NCI-H524 treated with DMSO at 0.1 percent for 48 hours (cell line): ENCODE measurements at places on chromosomes 12 and 14.

- no peak for DNase-seq
Measured at GRCh38 chr12:93127582-93128331, 198.7 kb upstream of the EEA1 start.

- DNase-seq: no peak
Measured at GRCh38 chr14:79856381-79856780, 354.9 kb downstream of the DIO2 start.

DNA sequence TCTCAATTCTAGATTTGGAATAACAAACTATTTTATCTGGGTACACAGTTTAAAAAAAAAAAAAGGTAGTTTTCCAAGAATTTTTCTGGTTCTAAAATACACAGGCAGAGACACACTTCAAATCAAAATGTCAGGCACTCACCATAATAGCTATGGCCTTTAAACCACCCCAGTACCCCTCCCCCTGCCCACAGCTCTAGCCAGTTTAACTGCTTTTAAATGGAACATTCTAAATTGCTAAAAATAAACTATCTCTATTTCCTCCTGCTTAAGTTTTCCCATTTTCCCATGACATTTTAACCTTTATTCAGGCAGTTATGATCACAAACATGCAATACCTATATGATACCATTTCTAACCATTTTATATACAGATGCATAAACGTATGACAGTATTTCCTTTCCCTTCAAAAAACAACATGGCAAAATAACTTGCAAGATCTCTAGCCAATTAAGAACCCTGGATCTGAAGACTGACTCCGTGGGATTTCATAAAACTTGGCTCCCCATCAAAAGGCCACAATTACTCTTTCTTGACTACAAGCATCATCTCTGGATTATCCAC is 46.3 kb downstream of the PPP2R5E start:
- no peak for DNase-seq

DNA sequence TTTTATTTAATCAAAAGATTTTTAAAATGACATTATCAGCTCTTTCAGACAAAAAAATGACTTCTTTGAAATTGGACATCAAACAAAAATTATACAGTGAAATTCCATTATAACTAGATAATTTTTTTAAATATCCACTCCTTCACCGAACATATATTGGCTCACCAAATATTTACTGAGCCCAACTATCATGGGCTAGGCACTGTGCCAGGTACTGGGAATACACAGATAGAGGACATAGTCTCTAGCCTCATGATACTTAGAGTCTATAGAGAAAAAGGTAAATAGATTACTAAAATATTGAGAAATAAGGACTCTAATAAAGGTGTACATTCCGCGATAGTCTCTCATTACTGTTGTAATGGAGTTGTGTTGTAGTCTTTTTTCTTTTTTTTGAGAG is 219.9 kb downstream of the SEC23A start:
- no peak for DNase-seq

DNA sequence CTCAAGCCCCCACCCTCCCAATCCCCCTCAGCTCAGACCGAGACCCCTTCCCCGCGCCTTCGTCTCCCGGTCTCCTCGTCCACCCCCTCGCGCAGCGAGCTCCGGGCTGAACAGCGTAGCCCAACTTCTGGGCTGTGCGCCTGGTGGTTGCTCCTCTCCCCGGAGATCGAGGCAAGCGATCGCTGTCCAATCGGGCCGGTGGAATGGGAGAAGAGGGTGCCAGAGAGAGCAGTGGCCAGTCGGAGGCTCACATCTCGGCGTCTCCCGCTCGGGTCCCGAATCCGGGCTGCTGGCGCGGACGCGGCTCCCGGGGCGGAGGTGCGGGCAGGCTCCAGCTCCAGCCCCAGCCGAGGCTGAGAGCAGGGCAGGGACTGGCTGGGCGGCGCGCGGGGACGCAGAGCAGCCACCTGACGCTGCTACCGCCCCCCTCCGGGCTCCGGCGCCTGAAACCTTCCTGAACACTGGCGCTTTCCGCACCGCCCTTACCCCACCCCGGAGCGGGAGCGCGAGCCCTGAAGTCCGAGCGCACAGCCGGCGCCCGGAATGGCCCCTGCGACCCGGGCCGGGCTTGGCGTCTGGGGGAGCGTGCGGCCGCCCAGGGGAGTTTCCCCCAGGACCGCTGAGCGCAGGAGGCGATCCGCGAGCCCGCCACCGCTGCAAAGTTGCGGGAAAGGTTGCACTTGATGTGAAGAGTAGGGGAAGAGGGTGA is 508 bp upstream of the KCNH5 start:
- DNase-seq: peak; percentile 21

DNA sequence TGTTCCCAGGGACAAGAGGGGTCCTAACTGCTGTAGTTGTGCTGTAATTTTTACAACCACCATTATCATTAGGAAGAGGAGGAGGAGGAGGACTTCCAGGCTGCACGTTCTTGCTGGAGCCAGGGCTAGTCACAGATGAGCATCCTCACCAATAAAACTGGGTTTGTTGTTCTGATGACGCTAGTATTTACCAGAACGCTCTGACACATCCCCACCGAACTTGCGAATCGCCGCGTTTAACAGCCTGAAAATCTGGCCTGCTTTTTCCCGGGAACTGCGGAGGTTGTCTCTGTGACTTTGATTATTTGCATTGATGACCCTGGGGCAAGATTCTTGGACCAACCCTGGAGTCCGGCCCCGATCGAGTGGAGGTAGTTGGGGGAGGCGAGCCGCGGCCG is 10.2 kb downstream of the TBX5 start:
- DNase-seq: no peak

GRCh38 chr12:1830981-1831963 is 10.9 kb downstream of the LRTM2 start:
- DNase-seq: no peak

DNA sequence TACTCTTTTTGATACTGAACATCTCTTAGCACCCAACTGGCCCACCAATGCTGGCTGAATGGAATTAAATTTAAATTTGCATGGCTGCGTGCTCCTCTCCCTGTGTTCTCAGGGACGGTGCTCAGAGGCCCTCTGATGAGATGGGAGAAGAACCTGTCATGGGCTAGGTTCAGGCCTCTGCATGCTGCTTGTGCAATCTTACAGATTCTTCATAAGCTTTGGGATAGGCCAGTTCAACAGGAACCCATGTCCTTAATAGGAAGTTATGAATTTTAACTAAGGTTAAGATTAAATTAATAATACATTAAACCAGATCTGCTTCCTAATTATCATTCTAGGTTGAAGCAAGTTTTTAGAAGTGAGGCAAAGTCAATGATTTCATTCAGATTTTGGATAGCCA is 119.7 kb upstream of the LRIG3 start:
- DNase-seq: no peak

GRCh38 chr12:43072431-43072830 is 479.6 kb downstream of the ADAMTS20 start:
- no peak for DNase-seq

GRCh38 chr14:61332658-61333029 is 11.3 kb downstream of the PRKCH start:
- DNase-seq: no peak

- DNase-seq: no peak
Measured at GRCh38 chr14:70893062-70893845, 14.0 kb upstream of the PCNX1 start.

GRCh38 chr12:31897781-31898503 is 61.3 kb upstream of the RESF1 start:
- no peak for DNase-seq

GRCh38 chr12:108297895-108298760 is 41.0 kb downstream of the CMKLR1 start:
- DNase-seq: no peak

DNA sequence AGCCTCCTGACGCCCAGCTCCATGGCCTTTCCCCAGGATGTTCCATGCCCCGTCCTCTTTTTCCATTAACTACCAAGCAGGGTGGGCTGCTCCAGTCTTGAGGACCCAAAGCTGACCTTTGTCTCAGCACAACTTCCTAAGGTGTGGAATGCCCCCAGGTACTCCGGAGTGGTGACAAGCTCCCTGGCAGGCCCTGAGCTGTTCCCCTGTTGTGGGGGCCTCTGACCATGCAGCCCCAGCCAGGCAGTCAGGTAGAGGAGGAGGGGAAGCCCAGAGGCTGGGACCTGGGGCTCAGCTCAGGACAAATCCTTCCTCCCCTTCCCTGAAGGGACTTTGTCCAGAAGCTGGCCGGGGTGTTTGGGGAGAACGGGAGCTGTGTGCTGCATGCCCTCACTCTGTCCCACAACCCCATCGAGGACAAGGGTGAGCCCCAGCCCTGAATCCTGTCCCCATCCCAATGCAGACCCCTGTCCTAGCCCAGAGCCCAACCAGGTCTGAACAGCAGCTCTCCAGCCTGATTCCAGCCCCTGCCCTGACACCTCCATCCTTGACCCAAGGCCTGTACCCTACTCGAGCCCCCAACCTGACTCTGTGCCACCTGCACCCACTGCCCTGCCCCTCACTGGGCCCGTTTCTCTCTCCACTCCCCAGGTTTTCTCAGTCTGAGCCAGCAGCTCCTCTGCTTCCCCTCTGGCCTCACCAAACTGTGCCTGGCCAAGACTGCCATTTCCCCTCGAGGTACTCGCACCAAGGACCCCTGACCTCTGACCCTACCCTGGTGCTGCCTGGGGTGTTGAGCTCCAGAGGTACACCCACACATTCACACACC is 4.4 kb downstream of the CARMIL3 start:
- DNase-seq: no peak

- no peak for DNase-seq
Measured at GRCh38 chr12:49877066-49877465, 26.6 kb downstream of the FAIM2 start.

DNA sequence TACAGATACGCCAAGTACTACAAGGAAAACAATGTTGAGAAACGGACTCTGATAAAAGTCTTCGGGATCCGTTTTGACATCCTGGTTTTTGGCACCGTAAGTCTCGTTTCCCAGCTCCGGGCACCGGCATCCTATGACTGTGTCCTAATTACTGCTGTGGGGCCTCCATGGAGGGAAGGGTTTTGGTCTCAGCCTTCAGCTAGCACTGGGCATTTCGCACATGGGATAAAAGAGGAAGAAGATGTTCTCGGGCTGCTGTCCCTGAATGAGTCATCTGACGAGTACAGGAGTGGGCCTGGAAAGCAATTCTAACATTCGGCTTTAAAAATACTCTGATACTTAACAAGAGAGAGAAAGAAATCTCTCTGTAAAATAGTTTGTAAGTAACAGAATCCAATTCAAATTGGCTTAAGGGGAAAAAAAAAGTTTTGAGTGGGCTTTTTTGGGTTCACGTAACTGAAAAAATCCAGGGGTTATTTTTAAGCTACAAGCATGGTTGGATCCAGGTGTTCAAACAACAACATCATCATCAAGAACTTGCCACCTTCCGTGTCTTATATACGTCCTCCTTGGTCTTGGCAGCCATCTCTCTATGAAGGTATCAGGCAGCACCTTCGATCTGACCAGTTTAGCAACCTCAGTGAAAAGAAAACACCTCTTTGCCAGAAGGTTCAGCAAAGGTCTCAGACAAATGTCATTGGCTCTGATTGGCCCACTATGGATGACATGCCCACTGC is 34.4 kb upstream of the P2RX4 start:
- DNase-seq: no peak

DNA sequence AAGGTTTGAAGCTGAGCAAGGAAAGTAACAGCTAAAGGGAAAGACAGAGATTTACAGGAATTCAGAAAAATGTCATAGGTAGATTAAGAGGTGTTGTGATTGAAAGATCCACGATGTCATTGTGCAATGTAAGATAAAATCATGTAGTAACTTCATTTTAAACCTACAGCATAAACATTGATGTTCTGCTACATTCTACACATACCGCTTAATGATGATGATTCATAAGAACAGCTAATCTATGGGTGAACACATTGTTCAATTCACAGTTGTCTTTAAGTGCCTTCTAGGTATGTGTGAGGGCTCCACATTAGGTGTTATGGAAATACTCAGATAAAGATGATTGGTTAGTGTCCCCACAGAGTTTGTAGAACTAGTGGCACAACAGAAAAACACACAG is 170.9 kb downstream of the GRIP1 start:
- DNase-seq: no peak

- DNase-seq: no peak
Measured at GRCh38 chr12:54701940-54702592, 53.9 kb upstream of the DCD start.

DNA sequence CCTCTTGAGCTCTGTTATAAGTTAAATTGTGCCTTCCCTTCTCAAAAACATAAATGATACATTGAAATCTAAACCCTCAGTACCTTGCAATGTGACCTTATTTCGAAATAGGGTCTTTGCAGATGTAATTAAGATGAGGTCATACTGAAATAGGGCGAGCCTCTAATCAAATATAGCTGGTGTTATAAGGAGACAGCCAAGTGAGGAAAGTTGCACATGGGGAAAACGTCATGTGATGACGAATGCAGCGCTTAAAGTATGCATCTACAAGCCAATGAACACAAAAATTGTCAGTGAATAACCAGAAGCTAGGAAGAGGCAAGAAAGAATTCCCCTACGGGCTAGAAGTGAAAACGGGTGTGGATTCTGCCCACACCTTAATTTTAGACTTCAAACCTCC is 305.2 kb upstream of the FOXG1 start:
- no peak for DNase-seq

DNA sequence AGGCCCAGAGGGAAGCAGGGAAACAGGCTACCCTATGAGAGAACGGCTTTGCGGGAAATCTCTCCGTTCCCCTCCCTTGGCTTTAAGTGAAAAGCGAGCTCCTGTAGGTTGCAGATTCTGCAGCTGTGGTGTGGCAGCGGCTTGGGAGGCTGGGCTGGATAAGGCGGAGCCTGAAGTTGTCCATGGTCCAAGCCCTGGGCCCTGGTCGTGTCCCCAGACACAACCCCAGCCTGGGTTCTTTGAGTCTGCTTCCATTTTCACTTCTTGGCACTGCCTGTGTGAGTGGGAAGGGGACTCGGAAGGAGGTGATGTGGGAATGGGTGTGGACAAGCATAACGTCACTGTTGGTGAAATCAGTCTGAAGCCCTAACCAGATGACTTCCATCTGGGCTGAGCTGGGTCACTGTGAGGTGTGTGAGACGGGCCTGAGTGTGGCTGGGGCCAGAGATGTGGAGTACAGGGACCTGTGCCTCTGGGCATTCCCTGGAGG is 43.0 kb upstream of the CTDSP2 start:
- DNase-seq: no peak

DNA sequence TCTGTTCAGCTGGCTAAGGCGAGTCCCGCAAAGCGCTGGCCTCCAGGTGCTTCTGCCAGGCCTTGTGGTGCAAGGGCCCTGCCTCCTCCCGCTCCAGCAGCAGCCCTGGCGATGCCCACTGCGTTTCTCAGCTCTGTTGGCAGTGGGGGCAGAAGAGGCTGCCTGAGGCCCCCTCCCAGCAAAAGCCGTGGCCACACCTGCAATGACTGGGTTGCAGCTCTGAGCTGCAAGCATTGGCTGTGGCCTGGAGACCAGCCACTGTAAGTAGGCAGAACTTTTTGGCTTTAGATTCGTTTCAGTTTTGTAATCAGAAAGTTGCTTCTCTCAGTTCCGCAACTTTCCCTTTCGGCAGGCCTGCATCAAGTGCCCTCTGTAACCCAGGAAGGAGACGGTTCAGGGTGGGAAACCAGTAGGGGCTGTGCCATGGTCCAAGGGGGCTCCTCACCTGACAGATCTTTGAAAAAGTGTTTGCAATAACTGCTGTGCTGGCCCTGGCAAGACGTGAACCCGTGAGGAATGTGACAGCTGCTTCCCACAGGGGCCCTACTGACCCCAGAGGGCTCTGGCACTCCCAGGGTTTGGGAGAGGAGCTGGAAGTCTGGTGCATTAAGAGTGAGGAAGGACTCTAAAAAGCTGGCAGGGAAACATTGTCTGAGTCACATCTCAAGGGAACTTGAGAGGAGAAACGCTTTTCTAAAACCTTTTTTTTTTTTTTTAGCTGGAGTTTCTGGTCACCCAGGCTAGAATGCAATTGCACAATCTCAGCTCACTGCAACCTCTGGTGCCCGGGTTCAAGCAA is 54.5 kb upstream of the MAX start:
- DNase-seq: no peak

- no peak for DNase-seq
Measured at GRCh38 chr12:103021538-103022218, 64.2 kb downstream of the ASCL1 start.
